ENCODE measurements at places on chromosomes 3 and 15. TPM values are rescaled to one million over a fixed set of nuclear protein-coding genes. Genes with fewer than 3 reads are reported as not detected.

Gene ALG3
- total RNA-seq = 38.3 TPM

DNA sequence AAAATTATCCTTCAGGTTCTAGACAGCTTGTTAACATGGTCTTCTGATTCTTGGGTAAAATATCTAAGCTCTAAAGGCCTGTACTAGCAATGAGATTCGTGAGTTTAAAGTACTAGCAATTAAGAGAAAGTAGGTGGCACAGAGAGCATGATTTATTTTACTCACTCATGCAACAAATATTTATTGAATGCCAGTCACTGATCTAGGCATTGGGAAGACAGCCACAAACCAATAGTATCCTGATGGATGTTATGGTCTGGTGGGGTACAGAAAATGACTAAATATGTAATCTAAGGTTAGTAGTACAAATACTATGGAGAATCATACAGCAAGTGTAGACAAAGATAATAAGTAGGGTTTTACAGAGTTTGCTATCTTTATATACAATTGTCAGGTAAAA is 751.3 kb downstream of the ZNF385D start:
- no peak overlapping the region for H3K4me3 ChIP-seq
- H3K4me1 ChIP-seq = no peaks in the 10 kb centered on the region
- no peaks in the 10 kb centered on the region for H3K36me3 ChIP-seq
- H3K27ac ChIP-seq = no peak overlapping the region
- DNase-seq = no peak
- H3K27me3 ChIP-seq = no peaks in the 10 kb centered on the region

- peaks cover 6% of the 10 kb centered on the region for H3K4me1 ChIP-seq
- H3K4me3 ChIP-seq = no peak overlapping the region
- H3K27me3 ChIP-seq = no peaks in the 10 kb centered on the region
- H3K36me3 ChIP-seq = no peaks in the 10 kb centered on the region
Observed at GRCh38 chr15:70935631-70936030, 43.0 kb downstream of the LRRC49 start.

DNA sequence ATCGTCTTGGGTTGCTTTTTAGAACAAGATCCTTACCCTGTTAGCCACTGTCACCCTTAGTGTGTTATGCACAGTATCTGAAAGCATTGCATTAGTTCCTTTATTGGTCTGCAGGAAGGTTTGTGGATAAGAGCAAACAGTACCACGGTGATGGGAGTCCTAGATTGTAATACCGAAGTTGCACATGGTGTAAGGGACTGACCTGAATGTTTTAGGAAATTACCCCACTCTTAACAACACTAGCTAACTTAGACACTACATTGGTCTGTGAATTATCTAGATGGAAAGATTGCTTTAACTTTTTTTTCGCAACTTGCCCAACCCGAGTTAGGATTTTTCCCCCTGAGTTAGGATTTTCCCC is 1.3 kb downstream of the STT3B start:
- H3K27me3 ChIP-seq = no peaks in the 10 kb centered on the region
- peak overlapping the region; percentile 98 for H3K27ac ChIP-seq
- no peaks in the 10 kb centered on the region for H3K36me3 ChIP-seq
- peak overlapping the region; percentile 90 for H3K4me3 ChIP-seq
- no peaks in the 10 kb centered on the region for H3K4me1 ChIP-seq
- DNase-seq = no peak

GRCh38 chr3:86175051-86175536 is 815.9 kb downstream of the VGLL3 start:
- no peaks in the 10 kb centered on the region for H3K4me1 ChIP-seq
- H3K27ac ChIP-seq = no peak overlapping the region
- H3K36me3 ChIP-seq = no peaks in the 10 kb centered on the region
- H3K27me3 ChIP-seq = no peaks in the 10 kb centered on the region
- no peak overlapping the region for H3K4me3 ChIP-seq
- DNase-seq = no peak
